ENCODE measurements at places on chromosomes 6 and 20. TPM values are rescaled to one million over a fixed set of nuclear protein-coding genes. Genes with fewer than 3 reads are reported as not detected.

POU3F2 gene
- total RNA-seq: not detected

GPSM3 gene
- total RNA-seq: 9.5 TPM

DNA sequence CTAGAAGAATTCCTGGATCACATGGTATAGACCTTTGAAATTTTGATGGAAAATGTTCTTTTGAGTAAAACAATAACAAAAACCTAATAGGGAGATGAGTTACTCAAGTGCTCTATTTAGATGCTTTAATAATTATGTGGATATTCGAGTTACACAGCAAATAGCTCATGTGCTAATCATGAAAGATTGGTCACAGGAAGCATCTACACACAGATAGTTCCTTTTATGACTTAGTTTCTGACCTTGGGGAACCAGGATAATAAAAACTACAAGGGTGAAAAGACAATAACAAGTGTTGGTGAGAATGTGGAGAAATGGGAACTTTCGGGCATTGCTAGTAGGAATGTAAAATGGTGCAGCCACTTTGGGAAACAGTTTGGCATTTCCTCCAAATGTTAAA, 19.7 kb downstream of the UBE2V1 start:
- no peak for DNase-seq

GRCh38 chr20:15895126-15895525, 678.1 kb downstream of the KIF16B start:
- no peak for DNase-seq

GRCh38 chr6:166472636-166473035, 89.9 kb upstream of the MPC1 start:
- DNase-seq: no peak

- no peak for DNase-seq
Measured at GRCh38 chr20:15811951-15812350, 761.3 kb downstream of the KIF16B start.

GRCh38 chr20:41268917-41269652, 48.4 kb downstream of the ZHX3 start:
- DNase-seq: no peak

DNA sequence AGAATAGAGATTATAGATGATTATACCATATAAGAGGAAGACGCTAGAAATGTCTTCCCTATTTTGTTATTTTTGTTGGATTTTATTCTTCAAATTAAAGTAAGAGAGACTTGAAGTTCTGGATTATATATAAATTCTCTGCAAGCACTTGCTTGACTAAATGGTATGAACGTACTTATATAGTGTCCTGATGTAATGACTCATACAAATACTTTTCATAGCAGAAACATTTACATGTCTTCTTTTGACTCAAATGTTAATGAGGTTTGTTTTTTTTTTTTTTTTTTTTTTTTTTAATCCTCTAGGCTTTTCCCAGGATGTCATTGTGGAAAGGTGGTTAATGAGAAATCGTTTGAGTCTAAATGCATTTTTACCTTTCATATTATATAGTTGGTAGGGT, 55.0 kb downstream of the PDE7B start:
- DNase-seq: no peak

CDH22 gene
- 7.0 TPM for total RNA-seq

DNA sequence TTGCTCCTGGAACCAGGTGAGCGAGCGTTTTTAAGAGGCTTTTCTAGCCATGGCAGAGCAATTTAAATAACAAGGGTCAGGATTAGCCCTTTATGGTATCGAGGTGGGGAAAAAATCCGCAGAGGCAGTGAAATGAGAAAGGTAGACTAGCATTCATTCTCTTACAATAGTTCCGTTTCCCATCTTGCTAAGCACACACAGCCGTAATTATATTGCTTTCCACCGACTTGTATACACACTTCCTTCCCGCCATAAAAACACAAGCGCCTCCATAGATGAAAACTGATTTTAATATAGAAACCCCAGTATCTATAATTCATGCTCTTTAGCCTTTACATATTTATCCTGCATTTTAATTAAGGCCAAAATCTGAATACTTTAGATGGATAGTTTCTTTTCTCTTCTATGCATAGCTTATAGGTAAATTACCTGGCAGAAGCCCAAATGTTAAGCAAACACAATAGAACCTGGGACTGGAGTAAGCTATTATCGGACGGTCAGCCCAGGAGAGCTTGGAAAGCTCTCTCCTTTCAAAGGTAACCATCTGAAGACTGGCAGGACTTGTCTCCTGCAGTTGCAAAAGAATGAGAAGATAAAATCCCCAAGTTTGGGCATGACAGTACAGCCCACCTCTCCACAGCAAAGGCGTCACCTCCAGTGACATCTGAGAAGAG, 90.9 kb upstream of the MC3R start:
- no peak for DNase-seq

- DNase-seq: no peak
Measured at GRCh38 chr20:58634521-58635278, 16.4 kb upstream of the STX16 start.

DNA sequence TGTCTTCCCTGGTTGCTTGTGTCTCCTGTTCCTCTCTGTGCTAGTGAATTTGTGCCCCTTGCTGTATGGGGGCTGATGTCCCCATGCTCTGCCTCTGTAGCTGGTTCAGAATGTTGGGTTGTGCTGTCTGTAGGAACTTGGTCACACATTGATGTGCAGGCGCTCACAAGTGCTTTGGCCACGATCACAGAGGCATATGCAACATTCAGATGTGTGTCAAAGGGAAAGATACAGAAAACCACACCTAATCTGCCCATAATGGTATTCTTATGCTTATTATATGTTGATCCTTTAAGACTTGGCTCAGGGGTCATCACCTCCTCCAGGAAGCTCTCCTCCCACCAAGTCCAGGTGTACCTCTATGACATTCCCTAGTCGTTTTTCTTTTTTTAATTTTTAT, 17.1 kb upstream of the DHX35 start:
- no peak for DNase-seq

MCCD1 gene
- not detected for total RNA-seq

DNA sequence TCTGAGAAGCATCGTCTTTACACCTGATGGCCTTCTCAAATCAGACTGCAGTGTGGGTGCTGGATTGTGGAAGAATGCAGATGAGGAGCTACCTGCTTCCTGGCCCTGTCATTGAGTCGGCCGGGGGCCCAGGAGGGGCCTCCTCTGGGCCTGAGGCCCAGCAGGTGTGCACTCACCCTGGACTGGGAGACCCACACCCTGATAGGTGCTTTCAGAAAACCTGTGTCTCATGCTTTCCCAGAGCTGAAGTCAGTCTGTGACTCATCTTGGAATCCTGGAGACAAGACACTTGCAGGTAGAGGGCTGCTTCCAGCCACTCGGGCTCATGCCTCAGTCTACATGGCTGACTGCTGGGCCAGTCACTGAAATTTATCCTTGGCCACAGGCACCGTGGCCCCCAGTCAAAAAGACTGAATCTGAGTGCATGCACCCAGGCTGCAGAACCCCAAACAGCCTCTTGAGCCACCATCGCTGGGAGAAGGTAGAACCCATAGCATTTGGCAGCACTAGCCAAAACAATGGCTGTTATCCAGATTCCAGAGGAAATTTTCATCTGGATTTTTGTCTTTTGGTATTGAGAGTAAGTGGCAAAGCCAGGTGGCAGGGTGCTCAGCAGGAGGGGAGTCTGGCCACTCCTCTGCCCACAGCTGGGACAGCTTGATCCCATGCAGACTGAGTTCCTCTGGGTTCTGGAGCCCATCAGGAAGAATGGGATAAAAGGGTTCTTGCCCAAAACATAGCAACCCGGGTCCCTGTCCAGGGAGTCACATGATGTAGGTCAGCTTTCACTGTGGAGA, 182.0 kb upstream of the CST7 start:
- DNase-seq: no peak

DUSP15 gene
- total RNA-seq: 7.1 TPM

KCNG1 gene
- 1.1 TPM for total RNA-seq

DNA sequence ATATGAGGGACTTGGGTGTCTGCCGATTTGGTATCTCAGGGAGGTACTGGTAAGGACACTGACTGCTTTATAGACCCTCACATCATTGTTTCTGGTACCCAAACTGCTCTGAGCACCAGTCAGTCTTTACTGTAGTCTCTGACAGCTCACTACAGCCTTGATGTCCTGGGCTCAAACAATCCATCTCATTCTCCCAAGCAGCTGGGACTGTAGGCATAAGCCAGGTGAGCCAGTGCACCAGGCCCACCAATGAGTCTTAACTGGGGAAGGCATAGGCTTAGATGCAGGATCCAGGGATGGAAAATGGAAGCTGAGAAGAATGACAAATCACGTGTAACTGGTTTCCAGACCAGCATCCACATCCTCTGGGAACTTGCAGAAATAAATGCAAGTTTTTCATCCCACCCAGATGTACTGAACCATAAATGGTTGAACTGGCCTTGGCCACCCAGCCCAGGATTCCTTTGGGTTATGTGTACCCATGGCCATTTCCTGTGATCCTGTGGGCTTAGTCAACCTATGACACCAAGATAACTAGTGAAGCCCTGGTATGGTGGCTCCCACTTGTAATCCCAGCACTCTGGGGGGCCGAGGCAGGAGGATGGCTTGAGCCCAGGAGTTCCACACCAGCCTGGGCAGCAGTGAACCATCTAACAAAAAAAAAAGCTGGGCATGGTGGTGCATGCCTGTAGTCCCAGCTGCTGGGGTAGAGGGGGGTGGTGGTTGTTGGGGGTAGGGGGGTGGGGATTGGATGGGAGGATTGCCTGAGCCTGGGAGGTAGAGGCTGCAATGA, 5.8 kb downstream of the TUBB start:
- no peak for DNase-seq

DNA sequence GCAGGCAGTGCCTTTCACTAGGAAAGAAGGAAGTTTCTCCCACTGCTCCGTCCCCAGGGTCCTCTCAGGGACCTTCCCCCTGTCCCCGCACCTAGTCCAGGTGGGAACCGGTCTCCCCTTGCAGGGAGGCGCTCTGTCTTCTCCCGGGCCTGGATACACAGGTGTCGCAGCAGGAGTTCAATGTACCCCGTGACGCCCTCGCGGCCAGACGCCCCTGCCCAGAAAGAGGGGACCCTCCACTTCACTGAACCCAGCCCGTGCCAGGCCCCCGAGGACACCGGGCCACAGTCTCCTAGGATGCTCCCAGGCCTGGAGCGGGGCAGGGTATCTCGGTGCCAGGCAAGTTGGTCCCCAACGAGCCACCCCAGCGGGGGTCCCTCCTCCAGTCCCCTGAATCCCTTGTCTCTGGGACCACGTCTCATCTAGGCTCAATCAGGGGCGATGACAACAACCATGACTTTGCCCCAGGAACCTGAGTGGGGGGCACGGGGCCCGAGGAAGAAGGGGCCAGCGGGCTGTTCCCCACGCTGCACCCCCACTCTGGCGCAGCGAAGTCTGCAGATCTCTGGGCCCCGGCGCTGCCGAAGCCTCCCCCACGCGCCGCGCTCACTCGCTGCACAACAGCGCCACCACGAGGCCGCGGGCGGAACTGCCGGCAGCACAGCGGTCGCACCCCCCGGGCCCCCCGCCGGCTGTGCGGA, 103.0 kb downstream of the EDN3 start:
- peak; percentile 38 for DNase-seq

GRCh38 chr6:41940759-41941279, 789 bp downstream of the CCND3 start:
- DNase-seq: peak; percentile 87

SLC4A11 gene
- not detected for total RNA-seq

GRCh38 chr20:43919686-43920403, 5.2 kb downstream of the TOX2 start:
- DNase-seq: no peak

GRCh38 chr6:124495665-124496190, 466.5 kb upstream of the RNF217 start:
- DNase-seq: no peak

DNA sequence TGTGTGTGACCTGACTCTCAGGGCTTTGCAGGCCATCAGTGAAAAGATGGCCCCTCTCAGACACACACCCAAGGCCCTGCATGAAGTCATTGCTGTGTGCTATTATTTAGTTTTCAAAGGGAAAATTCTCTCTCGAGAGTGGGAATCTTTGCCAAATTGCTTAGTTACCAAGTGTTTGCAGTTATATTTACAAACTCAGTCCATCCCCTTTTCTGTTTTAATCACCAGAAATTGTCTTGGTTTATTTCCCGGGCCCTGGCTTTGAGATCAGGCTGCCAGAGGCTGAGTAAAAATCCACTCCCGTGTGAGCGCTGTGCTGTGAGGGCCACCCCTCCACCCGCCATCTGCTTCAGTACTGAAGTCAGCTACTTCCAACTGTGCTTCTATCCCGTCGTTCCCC, 163.1 kb downstream of the SOD2 start:
- no peak for DNase-seq

TOMM6 gene
- total RNA-seq: 123 TPM

DNA sequence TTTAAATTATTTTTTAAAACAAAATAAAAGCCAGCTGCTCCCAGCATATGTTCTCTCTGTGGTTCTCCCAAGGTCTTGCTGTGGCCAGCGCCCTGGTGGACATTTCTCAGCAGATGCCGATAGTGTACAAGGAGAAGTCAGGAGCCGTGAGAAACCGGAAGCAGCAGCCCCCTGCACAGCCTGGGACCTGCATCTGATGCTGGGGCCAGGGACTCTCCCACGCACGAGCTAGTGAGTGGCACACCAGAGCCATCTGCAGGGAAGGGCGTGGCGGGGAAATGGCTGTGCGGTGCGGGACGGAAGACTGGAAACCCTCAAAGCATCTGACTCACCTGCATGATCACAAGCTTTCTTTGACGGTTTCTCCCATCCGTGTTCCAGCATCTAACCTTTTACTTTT, 16.5 kb downstream of the GFRA4 start:
- no peak for DNase-seq

GRCh38 chr6:118892355-118892991, 1.5 kb upstream of the ASF1A start:
- DNase-seq: no peak

CDKN1A gene
- 68.6 TPM for total RNA-seq

GRCh38 chr6:169087443-169088041, 166.1 kb downstream of the THBS2 start:
- DNase-seq: no peak

Data from right cardiac atrium (tissue), 5 donors.